ENCODE measurements at places on chromosomes 6 and 20. TPM values are rescaled to one million over a fixed set of nuclear protein-coding genes. Genes with fewer than 3 reads are reported as not detected.

GRCh38 chr6:161035182-161035980, 43.8 kb downstream of the MAP3K4 start:
- no peak for DNase-seq

DNA sequence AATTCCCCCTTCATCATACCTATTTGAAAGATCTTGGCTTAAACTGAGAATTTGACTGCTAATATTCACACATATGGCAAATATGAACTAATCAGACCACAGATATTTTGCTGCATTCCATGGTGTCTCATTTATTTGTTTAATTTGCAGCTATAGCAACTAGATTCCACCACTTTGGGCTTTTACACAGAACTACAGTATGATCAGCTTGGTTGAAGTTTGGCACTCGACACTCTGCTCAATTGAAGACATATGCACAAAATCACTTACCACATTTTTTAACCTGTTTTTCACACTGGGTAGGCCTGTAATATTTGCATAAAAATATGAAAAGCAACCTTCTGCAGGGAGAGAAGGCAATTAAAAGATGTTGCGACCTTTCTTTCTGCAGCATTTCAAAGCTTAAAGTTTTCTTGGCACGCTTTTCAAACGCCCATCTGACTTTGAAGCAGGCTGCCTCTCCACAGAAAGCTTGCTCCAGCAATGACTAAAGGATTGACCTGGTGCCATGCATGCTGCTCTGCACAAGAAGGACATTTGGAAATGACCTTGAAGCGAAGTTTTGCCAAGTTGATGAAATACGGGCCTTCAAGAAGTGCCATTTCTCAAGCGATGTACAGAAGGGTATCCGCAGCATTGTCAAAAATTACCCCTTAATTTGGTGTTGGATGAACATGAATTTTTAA, 126.7 kb downstream of the AIG1 start:
- DNase-seq = no peak

The ASXL1 gene
- total RNA-seq = 36.6 TPM

DNA sequence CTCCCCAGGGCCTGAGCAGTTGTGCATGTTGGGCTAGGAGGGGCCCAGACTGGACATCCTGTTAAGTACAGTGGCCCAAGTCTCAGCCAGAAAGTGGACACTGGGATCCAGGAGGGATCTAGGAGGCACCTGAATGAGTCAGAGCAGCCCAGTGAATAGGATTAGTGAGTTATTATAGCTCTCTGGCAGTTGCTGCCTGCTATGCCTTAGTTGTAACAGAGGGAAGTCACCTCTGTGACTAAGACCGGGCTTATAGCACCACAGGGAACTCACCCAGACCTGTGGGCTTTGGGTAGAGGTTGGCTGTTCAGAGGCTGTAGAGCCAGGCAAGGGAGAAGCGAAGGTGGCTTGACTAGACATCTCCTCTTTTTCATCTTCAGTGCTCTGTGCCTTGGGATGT, 39.0 kb upstream of the AAR2 start:
- DNase-seq = no peak

DNA sequence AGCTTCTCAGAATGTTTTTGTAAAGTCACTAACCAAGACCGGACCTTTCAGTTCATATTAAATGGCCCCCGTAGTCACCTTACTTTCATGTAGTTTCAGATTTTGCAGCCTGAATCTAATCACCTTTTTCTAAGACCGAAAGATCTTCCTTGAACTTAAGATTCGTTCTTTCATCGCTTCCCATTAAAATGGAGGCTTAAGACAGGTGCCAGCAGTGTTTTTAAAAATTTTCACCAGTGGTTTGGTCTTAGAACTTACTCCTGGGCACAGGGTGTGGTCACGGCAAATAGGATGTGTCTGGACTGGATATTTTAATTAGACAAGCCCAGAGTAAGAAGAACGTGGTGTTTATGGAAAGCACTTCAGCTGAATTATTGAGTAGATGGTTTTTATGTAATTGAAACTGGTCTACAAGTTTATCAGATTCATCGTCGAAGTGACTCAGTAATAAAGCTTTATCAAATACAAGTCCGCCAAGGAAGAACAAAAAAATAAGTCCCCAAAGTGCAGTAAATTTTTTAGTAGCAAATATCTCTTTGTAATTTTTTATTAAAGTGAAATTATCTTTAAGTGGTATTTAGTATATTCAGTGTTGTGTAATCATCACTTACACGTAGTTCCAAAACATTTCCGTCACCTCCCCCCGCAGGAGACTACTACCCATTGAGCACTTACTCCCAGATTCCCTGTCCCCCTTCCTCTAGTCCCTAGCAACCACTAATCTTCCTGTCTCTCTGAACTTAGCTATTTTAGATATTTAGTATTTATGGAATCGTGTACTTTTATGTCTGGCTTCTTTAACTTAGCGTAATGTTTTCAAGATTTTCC, 868 bp downstream of the SRSF3 start:
- DNase-seq = peak; percentile 58

GRCh38 chr6:131660195-131660594, 23.1 kb downstream of the ENPP3 start:
- DNase-seq = no peak

DNA sequence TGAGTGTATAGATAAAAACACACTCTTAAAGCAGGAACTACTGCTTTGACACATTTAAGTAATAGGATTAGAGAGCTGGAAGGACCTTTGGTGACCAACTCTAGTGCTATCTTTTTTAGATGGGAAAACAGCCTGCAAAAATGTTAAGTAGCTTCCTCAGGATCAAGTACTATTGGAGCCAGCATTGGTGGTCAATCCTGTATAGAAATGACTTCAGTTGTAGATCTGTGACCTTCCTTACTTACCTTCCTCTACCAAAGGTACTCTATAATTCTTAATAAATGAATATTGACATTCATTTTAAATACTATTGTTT, 18.7 kb downstream of the KCNQ5 start:
- DNase-seq = no peak

DNA sequence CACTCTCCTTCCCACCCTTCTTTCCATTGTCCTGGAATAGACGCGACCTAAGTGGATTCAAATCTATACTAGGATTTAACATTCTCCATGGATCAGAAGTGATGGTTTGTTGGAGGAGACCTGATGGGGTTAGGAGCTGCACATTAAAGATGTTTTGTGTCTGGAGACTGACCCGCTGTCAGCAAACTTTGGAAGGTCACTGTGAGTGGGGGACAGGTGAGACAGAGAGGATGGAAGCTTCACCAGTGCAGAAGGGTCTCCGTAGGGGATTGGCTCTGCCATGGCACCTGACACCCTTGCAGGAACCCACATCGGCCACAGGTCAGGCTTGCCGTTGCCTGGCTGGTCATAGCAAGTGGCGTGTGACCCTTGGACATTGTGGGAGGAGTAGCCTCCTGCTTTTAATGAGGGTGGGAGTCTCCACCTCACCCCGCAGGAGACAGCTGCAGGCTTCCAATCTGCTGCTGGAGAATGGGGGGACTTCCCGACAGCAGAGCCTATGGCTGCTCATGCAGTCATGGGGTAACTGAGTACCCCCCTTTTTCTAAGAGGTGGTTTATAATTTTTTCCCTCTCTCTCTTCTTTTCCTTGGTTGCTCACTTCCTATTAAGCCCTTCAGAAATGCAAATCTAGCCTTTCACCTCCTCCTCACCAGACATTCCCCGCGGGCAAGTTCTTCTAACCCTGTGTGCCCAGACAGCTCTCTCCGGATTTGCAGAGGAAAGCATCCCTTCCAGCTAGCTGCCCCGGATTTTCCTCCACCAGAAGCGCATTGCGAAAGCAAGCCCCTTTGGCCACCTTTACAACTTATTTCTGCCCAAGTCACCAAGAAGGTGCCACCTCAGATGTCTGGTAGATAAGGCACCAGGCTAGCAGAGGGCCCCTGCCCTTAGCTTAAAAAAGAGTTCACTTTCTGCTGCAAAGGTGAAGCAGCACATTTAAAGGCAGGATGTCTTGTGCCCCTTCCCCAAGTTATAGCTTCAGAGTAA, 53.5 kb downstream of the DACT2 start:
- no peak for DNase-seq

- DNase-seq = no peak
Measured at GRCh38 chr20:37259031-37259430, 2.6 kb downstream of the GHRH start.

- no peak for DNase-seq
Measured at GRCh38 chr6:89250239-89250638, 33.1 kb upstream of the GABRR1 start.

The GRIK2 gene
- total RNA-seq = 5.1 TPM

DNA sequence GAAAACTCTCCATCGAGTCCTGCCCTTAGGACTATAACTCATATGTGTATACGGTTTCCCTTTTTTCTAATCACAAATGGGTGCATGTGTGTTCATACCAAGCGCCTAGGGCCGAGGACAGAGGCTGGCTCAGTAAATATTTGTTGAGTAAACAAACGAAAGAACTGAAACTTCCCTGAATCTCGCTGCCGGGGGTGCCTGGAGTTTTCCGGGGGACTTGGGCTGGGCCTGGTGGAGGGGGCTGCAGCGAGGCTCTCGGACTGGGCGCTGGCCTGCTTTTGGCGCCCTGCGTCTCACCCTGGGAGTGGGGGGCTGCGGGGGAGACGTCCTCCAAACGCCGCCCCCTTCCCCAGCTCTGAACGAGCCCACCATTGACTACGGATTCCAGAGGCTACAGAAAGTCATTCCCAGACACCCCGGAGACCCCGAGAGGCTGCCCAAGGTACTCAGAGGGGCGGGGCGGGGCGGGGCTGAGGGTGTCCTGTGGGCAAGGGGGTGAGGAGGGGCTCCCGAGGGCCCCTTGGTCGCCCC, 49.0 kb downstream of the CPXM1 start:
- DNase-seq = no peak

Data from gastrocnemius medialis (tissue), 4 donors.